ENCODE measurements at places on chromosomes 7 and 10. TPM values are rescaled to one million over a fixed set of nuclear protein-coding genes. Genes with fewer than 3 reads are reported as not detected.

The BPGM gene
- total RNA-seq: 22.8 TPM

The EPHA1 gene
- not detected for total RNA-seq

The SEMA3E gene
- total RNA-seq: 20.3 TPM

The ANKRD2 gene
- total RNA-seq: not detected

The TMEM178B gene
- total RNA-seq: 79.5 TPM
